ENCODE measurements at places on chromosomes 2 and 18.

DNA sequence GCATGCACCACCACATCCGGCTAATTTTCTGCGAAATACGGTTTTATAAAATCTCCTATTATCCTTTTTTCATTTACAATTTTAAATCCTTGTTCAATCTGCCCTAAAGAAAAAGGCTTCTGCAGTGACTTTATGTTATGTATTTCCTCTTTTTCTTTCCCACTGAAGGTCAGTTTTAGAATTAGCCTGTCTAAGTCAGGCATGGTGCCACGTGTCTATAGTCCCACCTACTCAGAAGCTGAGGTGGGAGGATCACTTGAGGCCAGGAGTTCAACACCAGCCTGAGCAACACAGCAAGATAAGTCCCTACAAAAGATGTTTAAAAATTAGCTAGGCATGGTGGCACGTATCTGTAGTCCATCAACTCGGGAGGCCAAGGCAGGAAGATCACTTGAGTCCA is 39.8 kb upstream of the TNFRSF11A start:
- no peak for DNase-seq

- peak; percentile 34 for DNase-seq
Measured at GRCh38 chr18:46939337-46939963, 22.0 kb downstream of the KATNAL2 start.

- DNase-seq, result peak; percentile 5
Measured at GRCh38 chr2:146246002-146246735, 1598.7 kb upstream of the ACVR2A start.

- DNase-seq, result no peak
Measured at GRCh38 chr18:48851599-48851960, 99.2 kb downstream of the SMAD7 start.

DNA sequence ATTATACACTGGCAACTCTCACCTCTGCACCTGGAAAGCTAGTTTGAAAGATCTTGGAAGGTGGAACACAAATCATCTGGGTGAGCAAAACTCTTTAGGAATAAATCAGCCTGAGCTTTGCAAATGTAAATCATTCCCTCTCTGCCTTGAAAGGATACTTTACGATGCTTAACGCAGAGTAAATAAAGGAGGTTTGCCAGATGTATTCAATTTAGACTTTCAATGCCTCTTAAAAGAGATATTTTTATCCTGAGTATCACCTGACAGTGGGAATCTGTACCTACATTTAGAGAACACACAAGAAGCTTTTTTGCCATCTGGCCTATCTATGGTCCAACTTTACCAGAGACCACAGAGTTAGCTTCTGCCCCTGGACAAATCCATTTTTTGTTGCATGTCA is 983.2 kb upstream of the CDH2 start:
- DNase-seq, result no peak

DNA sequence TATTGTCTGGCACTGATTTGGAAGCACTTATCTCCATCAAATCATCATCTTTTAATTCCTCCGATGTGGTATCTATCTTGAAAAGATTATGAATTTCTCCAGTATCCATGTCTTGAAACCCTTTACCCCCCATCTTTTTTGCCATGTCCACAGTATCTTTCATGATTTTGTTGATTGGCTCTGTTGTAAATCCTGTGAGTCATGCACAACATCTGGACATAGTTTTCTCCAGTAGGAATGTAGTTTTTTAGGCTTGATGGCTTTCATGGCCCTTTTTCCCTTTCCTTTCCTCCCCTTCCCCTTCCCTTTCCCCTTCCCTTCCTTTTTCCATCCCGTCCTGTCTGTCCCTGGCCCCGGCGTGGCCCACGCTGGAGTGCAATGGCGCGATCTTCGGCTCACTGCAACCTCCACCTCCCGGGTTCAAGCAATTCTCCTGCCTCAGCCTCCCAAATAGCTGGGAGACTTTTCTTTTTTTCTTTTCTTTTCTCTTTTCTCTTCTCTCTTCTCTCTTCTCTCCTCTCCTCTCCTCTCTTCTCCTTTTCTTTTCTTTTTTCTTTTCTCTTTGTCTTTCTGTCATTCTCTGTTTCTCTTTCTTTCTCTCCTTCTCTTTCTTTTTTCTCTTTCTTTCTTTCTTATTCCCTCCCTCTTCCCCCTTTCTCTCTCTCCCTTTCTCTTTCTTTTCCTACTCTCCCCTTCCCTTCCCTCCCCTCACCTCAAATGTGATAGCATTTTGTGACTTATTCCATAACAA is 18.4 kb upstream of the ZNF638 start:
- no peak for DNase-seq

GRCh38 chr2:240626531-240627300 is 1.4 kb downstream of the GPR35 start:
- DNase-seq, result no peak

DNA sequence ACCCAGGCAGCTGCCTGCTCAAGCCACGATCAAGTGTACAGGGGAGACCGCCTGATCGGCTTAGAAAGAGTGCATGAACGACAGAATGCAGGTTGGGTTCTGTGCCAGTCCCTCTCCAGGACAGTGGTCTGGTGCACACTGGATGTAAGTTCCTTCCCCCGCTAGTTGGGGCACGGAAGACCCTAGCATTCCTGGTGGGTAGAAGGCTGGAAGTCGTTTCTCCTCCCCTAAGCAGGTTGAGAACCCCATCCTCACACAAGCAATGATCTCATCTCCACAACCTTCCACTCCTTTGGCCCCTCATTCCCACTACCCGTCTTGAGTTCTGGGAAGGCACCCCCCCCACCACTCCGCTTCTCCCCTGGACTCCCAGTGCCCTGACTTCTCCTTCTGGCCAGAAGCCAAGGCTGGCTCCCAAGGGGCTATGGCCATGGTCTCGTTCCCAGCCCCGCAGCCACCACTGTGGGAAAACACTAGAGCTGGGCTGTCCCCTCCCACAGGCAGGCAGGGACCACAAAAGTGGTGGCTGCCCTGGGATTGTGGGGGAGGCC is 1.4 kb upstream of the ANKRD39 start:
- DNase-seq, result no peak

DNA sequence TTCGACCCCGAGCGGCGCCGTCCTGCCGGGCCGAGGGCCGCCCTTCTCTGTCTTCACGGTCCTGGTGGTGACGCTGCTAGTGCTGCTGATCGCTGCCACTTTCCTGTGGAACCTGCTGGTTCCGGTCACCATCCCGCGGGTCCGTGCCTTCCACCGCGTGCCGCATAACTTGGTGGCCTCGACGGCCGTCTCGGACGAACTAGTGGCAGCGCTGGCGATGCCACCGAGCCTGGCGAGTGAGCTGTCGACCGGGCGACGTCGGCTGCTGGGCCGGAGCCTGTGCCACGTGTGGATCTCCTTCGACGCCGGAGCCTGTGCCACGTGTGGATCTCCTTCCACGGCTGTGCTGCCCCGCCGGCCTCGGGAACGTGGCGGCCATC is 45.0 kb downstream of the DDX18 start:
- no peak for DNase-seq

- DNase-seq, result no peak
Measured at GRCh38 chr18:29004921-29005320, 828.0 kb upstream of the CDH2 start.

DNA sequence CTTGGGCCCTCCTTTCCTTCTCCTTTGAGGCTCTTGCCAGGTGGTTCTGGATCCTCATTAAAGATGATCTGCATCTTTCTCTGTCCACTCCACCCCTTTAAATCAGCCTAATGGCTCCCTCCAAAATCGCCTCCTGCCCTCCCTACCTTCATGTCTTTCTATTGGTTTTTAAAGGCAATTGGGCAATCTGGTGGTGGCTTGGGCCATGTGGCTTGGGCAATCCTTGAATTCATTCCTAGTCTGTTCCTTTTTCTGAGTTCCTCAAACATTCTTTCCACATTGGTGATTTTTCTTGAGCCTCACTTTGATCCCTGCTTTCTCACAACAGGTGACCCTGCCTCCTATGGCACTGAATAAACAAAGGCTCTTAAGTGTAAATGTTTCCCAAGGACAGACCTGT is 266.2 kb upstream of the REV1 start:
- DNase-seq, result no peak

GRCh38 chr18:40867459-40867858 is 1087.6 kb upstream of the PIK3C3 start:
- DNase-seq, result peak; percentile 44

GRCh38 chr2:55014962-55015939 is 35.0 kb downstream of the RTN4 start:
- peak; percentile 74 for DNase-seq

GRCh38 chr18:30444544-30444943 is 598.0 kb downstream of the DSC3 start:
- no peak for DNase-seq

DNA sequence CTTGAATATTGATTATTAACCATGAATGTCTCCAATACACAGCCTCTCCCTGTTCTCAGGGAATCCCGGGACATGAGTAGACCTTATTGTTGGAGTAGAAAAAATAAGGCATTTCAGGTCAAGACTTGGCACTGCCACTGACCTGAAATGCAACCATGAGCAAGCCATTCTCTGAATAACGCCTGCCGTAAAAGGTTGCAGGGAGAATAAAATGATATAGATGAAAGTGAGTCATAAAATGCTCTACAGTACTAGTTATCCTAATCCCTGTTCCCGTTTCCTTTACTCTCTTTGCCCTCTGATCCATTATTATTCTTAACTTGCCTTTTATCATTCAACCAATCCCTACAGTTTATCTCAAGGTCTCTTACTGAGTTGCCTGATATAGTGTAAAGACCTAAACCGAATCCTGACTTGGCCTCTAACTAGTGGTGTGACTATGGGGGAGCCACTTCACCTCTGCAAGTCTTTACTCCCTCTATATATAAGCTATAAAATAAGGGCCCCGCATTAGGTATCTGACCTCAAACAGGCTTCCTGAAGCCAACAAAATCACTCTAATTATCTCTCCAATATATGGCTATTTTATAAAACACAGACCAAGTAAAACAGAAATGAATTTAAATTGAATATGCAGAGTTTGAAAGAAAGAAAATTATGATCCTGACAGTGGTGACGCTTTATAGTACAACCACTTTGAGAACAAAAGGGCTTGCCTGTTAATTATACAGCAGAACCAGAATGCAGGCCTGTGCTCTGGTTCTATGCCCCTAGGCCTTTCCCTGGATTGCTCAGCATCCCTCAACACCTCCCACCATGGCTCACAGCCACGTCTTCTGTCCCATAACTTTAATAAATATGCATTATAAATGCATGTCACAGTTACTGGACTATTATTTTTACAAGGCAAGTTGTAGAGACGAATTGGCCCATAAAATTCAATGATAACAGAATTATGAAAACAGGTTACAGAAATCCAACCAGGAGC is 183.1 kb downstream of the STK39 start:
- DNase-seq, result no peak

DNA sequence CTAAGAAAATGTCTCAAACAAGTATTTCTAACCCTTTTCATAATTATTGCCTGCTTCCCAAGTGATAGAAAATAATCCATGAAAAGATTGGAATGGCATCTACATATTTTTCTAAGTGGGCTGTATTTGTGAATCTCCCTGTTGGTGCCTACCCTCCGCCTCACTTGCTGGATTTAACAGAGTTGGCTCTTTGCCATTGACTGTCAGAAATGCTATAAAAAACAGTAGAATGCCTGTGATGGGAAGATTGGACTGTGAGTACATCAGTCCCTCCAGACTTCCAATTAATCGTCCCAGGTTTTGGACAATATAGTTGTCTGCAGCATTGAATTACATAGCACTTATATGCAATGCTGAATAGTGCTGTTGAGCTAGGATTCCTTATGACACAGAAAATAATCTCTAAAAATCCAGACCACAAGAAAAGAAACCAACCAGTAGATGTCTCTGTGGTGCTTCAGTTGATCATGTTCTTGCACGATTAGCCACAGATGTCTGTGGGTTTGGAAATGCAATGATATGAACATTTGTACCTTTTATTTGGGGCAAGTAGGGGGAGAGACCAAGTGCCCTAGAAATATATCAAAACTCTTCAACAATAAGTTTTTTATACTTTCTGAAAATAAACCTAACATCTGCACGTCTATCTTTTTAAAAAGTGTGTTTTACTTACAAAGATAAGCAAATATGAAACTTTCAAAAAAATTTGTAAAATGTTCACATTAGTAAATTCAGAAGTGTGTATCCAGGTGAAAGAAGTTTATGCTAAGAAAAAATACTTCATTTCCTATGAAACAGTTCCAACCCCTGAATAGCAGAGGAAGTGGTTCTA is 88.5 kb downstream of the DYNAP start:
- DNase-seq, result peak; percentile 49

DNA sequence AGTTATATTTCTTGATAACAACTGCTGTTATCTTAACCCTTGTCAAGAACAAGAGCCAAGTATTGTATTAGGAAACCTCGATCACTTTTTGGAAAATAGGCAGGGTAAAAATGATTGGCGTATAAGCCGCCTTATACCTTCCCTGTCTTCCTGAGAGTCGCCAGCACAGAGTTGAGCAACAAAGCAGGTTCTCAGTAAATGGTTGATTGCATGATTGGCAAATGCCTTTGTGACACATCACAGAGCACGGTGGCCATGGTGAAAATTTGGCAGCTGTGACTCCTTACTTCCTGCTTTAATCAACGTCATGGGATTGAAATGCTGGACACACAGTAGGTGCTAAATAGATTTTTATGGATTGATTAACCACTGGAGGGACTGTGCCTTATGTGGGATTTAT is 3.9 kb upstream of the KLHL29 start:
- DNase-seq, result no peak
